ENCODE measurements at places on chromosomes 6 and 20.

DNA sequence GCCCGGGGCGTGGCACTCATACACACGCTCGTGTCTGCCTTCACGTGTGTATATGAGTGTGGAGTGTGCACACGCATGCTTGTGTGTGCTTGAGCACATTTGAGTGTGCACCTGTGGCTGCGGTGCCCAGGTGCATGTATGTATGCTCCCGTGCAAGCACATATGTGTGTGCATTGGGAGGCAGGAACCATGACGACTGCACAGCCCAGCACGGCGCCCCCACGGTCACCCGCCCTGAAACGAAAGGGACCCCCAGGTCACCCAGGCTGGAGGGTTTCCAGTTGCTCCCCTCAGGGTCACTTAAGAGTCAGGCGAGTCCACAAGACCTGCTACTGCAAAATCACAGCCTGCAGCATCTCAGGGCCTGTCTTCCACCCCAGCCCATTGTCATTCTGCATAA, 94.7 kb downstream of the YTHDF1 start:
- no peak for DNase-seq

DNA sequence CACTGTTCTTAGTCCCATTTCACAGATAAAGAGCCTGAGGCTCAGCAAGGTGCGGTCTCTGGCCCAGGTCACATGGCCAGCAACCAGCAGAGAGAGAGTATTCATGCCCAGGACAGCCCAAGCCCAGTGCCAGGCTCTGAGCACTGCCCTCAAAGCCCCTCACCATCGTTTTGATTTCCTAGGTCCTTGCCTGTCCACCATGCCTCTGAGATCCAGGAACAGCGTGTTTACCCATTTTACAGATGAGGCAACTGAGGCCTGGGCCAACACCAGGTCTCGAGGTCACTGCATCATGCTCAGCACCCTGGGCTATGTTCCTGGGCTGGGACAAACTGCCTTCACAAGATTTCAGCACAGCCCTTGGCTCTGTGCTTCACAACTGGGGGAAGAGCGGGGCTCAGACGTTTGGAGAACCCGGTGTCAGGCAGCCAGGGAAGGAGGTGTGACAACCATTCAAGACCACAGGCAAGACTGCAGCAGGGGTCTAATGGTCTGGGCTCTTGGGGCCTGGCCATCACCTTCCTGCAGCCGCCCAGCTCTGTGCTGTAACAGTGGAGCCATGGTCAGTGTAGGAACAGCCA, 1.3 kb upstream of the BPIFA2 start:
- DNase-seq = no peak

DNA sequence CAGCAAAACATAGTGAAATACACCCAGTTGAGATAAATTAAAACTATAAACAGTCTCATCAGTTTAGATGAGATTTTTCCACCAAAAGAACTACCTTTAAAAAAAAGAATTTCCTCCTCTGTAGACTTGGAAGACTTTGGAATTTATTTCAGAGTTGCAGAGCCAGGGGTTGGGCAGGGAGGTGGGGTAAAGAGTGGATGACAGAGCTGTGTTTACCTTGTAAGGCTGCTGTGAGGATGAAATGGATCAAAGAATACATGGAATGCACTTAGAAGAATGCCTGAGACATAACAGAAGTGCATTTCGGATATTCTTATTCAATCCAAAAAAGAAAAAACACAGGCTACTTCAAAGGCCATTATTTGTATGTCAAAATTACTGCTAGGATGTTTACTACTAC, 6.4 kb upstream of the LY86 start:
- no peak for DNase-seq

DNA sequence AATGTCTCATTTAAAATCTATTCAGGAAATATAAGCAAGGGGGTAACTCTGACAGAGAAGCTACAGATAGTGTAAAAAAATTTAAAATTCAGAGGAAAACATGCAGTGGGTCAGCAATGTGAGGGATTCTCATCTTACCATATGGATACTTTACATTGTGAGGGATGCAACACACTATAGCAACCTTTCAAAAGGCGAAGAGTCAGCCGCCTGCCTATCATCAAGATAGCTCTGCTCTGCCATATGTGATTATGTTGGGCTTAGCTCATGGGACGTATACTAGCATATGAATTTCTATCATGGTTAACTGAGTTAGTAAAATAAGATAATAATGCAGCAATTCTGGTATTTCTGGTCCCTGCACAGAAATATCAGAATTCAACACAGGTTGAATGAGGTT, 130.9 kb downstream of the MAP3K7 start:
- no peak for DNase-seq

All from inflammatory macrophage treated with lipopolysaccharide for 4 hours (primary cell).